ENCODE measurements at places on chromosomes 5 and 9. TPM values are rescaled to one million over a fixed set of nuclear protein-coding genes. Genes with fewer than 3 reads are reported as not detected.

The SV2C gene
- 0.24 TPM for total RNA-seq

The APBA1 gene
- 1.1 TPM for total RNA-seq

DNA sequence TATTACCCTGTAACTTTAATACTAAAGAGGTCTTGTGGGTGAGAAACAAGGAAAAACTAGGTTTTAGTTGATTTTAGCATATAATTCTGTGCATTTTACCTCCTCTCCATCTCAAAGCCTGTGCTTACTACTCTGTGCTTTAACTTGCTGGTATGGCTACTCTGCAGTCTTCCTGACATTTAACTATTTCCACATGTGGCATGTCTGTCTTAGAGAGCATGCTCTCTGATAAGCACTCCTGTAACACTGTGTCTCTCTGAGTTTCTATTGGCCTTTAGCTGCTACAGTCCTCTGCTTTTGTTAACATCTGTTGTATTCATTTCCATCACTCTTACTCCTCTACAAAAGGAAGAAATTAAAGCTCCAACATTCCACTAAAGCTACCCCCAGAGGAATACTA is 418.3 kb downstream of the RAB3C start:
- H3K4me3 ChIP-seq: no peak overlapping the region
- peaks cover 11% of the 10 kb centered on the region for H3K4me1 ChIP-seq
- no peaks in the 10 kb centered on the region for H3K36me3 ChIP-seq

GRCh38 chr5:17037751-17038150 is 101.7 kb upstream of the MYO10 start:
- no peaks in the 10 kb centered on the region for H3K27me3 ChIP-seq
- H3K4me3 ChIP-seq: no peak overlapping the region
- H3K27ac ChIP-seq: no peak overlapping the region
- DNase-seq: no peak
- no peaks in the 10 kb centered on the region for H3K4me1 ChIP-seq

DNA sequence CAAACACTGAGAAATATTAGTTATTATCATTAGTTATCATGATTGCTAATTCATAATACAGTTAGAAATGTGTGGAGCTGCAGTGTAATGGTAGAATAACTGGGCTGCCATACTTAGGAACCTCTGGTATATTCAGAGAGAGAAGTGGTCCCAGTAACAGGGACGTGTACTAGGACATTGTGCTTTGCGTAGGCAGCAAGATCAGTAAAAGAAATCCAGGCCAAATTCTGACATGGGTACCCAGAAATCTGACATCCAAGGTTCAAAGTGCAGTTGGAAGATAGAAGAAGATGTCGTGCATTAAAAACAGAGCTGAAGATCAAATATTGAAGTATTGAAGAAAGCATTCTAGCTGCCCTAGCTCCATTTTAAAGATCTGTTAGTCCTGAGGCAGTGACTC is 1160.7 kb upstream of the DMAC1 start:
- no peak for DNase-seq
- no peak overlapping the region for H3K4me3 ChIP-seq
- H3K4me1 ChIP-seq: no peaks in the 10 kb centered on the region
- H3K27me3 ChIP-seq: no peaks in the 10 kb centered on the region
- no peaks in the 10 kb centered on the region for H3K36me3 ChIP-seq
